ENCODE measurements at places on chromosomes 11 and 22. TPM values are rescaled to one million over a fixed set of nuclear protein-coding genes. Genes with fewer than 3 reads are reported as not detected.

KRTAP5-8 gene
- polyA plus RNA-seq, result 0.20 TPM

PCSK7 gene
- polyA plus RNA-seq, result 31.9 TPM

SUSD2 gene
- polyA plus RNA-seq, result 16.8 TPM

MS4A7 gene
- 50.6 TPM for polyA plus RNA-seq

AASDHPPT gene
- polyA plus RNA-seq, result 16.7 TPM

CFAP300 gene
- 11.9 TPM for polyA plus RNA-seq

OR8J3 gene
- polyA plus RNA-seq, result not detected

CDC42EP2 gene
- 23.4 TPM for polyA plus RNA-seq

GLB1L2 gene
- 7.1 TPM for polyA plus RNA-seq

TSSK2 gene
- polyA plus RNA-seq, result 0.08 TPM

GLYAT gene
- not detected for polyA plus RNA-seq

RTN4R gene
- polyA plus RNA-seq, result 5.6 TPM

RBMXL2 gene
- not detected for polyA plus RNA-seq

KCNK4 gene
- not detected for polyA plus RNA-seq

GRCh38 chr11:76210931-76211851 lies 4.9 kb upstream of the WNT11 start:
- DNase-seq, result no peak

DNA sequence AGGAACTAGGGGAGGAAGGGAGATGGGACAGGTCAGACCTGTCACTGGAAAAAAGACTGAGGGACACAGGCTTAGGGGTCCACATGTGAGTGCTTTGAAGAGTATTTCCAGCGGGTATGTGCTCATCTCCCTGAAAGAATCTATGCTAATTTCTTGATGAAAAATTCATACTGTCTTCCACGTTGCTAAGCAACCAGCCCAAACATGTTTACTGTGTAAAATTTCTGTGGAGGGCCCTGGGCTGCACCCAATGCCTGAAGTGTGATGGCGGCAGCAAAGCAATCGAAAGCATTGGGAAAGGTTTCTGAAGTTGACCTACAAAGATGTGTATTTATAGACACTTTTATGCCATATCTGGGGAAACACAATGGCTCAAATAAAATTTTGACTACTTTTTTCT lies 7.4 kb downstream of the SYT13 start:
- peak; percentile 22 for DNase-seq

DNA sequence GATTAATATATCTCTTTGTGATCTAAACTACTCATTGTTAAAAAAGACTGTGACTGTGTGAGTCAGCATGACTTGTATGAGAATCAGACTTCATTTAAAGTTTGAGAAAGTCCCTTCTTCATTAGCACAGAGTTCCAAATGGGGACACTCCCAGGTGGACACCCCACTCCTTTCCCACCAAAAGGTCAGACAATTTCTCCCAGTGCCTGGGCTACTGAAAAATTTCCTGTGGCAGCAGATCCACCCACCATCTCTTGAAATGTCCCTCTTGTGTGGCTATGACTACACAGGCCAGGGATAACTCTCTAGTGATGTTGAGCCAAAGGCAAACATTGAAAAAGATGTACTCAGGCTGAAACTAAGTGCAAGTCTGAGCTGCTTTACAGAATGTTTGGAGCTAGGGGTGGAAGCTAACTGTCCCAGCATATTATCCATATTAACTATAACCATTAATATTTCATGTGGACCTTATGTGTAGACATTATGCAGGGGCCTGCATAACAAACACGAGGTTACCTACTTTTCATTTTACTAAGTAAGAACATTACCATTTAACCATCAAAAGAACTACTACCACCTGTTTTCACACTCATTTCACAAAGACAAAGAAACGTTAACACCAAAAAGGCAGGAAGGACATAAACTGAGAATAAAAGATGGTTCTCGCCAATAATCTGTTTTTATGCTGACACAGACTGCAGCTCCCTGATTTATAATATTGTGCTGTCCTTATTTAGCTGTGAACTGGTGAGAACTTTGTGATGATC lies 44.8 kb downstream of the MMP20 start:
- no peak for DNase-seq

- no peak for DNase-seq
Observed at GRCh38 chr11:132685174-132685611, 847.1 kb downstream of the OPCML start.

- DNase-seq, result no peak
Observed at GRCh38 chr22:35985371-35985770, 43.3 kb downstream of the RBFOX2 start.

GRCh38 chr11:73141309-73142127 lies 600 bp downstream of the FCHSD2 start:
- peak; percentile 91 for DNase-seq

DNA sequence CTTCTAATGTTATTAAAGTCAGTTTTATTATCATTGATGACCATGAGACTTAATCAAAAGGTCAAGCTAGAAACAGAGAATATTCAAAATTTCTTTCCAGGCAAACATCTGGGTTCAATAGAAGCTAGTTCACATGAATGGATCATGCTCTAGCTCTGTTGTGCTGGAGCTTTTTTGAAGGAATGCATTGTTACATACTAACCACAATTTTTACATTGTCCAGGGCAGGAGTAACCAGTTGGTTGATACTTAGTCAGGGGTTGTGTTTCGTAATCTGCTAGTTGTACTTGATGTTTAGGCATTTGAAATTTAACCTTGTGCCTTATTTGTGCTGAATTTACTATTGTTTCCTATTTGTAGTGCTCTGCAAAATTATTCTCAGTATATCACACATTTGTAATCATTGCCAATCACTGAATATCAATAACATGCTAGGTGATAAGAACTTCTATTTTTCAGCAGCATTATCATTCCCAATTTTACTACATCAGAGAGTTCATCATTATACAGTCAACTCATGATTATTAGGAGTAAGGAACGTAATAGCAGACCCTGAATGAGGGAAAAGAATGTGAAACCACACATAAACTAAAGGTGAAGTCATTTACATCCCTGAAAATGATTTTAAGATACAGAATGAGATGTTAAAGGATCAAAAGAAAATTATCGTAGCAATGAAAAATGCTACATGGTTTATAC lies 23.2 kb downstream of the NF2 start:
- no peak for DNase-seq

DNA sequence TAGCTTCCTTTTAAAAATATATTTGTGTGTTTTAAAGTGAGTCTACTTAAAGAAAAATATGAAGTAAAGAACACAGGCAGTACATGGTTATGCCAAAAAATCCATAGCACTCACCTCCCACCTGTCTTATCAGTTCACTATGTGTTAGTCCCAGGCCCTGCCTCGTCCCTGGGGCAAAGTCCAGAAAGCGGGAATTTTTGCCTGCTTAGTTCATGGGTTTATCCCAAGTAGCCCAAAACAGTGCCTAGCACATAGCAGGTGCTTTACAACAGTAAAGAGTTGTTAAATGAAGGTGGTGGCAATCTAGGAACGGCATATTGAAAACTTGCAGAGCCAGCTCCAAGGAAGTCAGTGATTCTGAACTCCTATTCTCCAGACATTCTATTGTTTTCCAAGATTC lies 154.0 kb downstream of the MN1 start:
- no peak for DNase-seq

DNA sequence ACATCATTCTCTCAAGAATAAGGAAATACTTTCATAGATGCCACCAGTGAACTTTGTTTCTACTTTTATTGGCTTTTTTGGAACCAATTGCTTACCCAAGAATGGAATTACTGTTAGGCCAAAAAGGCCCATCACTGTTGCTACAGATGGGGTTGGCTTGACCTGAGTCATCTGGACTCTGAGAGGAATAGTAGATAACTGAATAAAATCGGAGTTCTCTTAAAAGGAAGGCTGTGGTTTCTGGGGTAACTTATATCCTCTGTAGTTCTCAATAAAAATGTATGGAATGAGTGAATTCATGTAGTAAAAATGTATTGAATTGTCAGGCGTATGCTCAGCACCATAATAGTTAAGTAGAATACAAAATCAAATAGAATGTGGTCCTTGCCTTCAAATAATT lies 56.6 kb downstream of the ARHGEF12 start:
- DNase-seq, result no peak

GRCh38 chr11:67572747-67573419 lies 10.7 kb upstream of the GSTP1 start:
- DNase-seq, result peak; percentile 64

GRCh38 chr11:75593286-75593915 lies 31.3 kb downstream of the SERPINH1 start:
- no peak for DNase-seq

DNA sequence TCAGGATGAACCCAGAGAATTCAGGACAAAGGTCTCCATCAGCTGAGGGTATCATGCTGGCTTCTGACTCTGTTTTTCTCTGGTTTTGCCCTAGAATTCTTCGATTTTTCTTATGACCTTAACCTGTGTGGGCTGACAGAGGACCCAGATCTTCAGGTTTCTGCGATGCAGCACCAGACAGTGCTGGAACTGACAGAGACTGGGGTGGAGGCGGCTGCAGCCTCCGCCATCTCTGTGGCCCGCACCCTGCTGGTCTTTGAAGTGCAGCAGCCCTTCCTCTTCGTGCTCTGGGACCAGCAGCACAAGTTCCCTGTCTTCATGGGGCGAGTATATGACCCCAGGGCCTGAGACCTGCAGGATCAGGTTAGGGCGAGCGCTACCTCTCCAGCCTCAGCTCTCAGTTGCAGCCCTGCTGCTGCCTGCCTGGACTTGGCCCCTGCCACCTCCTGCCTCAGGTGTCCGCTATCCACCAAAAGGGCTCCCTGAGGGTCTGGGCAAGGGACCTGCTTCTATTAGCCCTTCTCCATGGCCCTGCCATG lies 16.8 kb downstream of the SERPING1 start:
- DNase-seq, result no peak

- no peak for DNase-seq
Observed at GRCh38 chr11:115122274-115122673, 381.9 kb downstream of the CADM1 start.

GRCh38 chr11:37849706-37850105 lies 1251.7 kb upstream of the RAG2 start:
- peak; percentile 15 for DNase-seq

GRCh38 chr11:129852125-129852740 lies 36.6 kb downstream of the TMEM45B start:
- DNase-seq, result no peak

DNA sequence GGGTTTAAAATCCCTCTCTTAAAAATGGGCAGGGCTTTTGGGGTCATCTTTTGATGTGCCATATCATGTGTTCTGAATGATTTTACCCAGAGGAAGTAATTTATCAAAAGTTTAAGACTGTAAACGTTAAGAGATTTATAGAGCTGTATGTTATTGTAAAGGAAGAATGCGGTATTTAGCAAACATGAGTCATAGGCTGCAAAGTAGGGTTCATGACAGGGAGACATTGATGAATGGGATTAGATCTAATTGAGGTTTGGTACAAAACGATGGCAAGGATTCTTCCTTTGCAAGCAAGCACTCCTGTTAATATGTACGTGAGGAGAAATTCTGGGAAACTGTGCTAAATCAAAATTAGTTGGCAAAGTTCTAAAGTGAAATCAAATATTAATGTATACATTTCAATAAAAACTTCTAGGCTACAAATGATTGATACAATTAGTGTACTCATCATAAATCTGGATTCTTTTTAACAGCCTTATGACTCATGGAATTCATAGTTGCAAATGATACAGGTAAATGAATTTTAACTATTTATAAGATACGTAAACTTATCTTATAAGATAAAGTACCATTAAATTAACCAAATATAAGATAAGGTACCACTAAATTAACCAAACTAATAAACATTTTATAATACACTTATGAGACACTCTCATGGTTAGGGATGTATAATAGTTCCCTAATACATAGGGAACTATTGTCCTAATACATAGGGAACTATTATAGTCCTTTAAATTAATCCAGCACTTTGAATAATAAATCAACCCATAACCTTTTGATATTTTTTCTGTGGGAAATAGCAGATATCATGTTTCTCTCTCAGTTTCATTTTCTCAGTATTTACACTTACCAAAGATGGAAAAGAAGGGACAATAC lies 58.4 kb downstream of the KIF18A start:
- DNase-seq, result no peak

- no peak for DNase-seq
Observed at GRCh38 chr22:49264696-49265095, 563.0 kb downstream of the BRD1 start.

GRCh38 chr11:31806928-31807798 lies 4.0 kb downstream of the PAX6 start:
- no peak for DNase-seq

- DNase-seq, result peak; percentile 47
Observed at GRCh38 chr11:12239804-12240371, 129.5 kb downstream of the MICAL2 start.

DNA sequence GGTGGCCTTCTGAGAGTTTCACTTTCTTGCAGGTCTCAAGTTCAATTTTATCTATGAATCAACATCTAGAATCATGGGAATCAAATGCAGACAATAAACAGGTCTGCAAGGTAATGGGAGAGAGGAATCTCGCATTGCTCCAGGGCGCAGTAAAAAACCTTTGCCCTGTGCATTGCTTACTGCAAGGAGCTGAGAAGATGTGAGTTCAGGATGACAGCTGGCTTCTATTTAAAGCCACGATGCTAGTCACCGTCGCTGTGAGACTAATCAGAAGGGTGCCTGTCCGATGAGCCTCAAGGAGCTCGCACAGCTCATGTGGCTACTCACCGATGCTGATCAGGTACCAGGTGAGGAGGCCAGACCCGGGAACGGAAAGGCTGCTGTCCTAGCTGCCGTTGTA lies 30.2 kb upstream of the APOA1 start:
- DNase-seq, result no peak

GRCh38 chr11:122746611-122747244 lies 91.2 kb downstream of the UBASH3B start:
- no peak for DNase-seq

DNA sequence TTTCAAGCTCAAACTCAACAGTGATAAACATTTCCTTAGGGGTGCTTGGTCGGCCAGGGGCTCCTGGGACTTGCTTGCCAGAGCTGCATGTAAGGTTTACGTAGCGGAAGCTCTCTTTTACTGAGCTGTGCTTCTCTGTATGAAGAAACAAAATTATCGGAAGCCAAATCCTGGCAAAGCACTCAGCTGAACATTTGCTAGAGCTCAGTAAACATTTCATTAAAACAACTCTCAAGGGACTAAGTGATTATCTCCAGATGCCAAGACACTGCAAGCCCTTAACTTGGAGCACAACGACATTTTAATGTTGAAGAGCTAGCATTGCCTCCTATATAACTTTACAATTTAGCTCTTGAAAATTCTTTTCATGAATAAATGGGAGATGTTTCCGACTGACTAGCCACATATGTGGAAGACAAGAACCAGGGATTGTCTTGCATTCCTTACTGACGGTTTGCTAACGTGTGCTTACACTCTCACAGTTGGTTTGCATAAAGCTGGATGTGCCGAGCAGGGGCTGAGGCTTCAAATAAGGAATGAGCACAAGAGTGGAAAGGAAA lies 43.4 kb downstream of the SCUBE2 start:
- peak; percentile 98 for DNase-seq
